ENCODE measurements at places on chromosomes 11 and 22.

GRCh38 chr11:73384872-73385689, 8.9 kb downstream of the RELT start:
- no peak for DNase-seq

- DNase-seq, result no peak
Measured at GRCh38 chr11:90947930-90948329, 725.1 kb upstream of the CHORDC1 start.

DNA sequence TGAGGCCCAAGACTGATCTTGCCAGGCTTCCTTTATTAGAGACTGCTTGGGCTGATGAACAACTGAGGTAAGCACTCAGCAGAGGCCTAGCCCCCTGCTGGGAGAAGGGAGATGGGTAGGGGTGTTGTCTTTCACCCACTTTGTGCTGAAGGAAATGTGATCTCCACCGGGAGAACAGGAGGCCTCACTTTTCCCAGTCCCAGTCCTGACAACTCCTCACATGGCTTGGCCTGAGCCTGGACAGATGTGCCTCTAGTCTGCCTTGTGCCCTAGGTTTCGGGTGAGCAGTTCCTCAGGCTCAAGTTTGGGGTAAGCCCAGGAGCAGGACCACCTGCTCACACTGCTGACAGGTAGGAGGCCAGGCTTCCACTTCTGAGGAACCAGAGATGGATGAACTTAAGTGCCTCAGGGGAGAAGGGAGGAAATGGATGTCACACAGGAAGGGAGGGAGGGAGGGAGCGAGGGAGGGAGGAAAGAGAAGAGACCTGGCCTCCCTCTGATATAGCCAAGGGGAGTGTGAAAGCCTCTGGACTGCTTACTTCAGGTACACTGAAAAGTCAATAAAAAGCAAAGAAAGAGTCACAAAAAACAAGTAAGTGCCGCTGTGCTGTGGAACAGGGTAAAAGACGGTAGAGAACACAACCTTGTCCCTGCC, 8.1 kb downstream of the CLPB start:
- DNase-seq, result no peak

DNA sequence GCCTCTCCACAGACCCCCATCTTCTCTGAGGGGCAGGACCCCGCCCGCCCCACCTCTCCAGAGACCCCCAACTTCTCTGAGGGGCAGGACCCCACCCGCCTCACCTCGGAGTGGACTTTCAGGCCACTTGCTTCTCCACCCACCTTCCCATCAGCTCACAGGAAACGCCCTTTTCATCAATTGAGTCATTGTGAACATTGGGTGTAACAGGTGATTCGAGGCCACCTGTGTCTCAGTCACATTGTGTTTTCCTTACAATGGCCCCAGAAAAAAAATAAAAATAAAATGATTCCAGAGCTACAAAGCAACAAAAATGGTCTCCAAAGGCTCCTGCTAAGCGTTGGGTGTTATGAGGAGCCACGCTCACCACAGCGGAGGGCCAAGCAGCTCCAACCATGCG, 36.0 kb downstream of the BRD1 start:
- no peak for DNase-seq

DNA sequence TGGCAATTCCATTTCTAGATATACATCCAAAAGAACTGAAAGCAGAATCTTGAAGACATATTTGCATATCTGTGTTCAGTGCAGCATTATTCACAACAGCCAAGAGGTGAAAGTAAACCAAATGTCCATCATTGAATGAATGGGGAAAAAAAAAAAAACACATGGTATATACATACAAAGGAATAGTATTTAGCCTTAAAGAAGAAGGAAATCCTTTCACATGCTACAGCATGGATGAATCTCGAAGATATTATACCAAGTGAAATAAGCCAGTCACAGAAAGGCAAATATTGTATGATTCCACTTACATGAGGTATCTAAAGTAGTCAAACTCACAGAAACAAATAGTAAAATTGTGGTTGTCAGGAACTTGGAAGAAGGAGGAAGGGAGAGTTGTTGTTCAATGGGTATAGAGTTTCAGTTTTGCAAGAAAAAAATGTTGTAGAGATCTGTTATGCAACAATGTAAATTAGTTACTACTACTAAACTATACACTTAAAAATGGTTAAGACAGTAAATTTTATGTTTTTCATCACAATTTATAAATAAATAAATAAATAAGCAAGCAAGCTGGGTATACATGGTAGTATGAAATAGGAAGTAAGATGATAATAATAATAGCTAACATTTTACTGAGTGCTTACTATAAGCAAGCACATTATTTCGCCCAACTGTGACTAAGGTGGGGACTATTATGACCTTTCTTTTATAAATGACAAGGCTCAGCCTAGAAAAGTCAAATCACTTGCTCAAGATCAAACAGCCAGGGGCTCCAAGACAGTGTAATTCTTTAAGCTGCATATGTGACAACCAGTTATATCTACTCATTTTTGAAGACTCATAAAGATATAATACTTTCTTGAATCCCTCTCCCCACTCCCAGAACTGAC, 50.0 kb downstream of the FAM168A start:
- DNase-seq, result no peak

DNA sequence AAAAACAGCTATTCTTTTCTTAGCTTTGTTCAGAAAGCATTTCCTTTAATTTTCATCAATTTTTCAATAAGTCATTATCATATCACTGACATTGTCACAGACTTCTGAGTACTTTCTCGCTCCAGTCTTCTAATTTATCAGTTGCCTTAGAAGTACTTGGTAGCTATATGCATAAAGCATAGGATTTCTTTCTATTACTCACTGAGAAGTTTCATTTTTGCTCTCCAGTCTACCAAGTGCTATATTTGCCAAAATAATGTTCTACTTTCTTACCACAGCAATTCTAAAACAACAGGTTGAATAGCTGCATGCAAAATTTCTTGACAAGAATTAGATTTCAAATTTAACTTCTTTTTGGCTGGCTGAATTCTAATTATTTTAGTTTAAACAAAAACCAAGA, 116.3 kb downstream of the STK33 start:
- DNase-seq, result no peak

GRCh38 chr11:80860632-80861031, 1419.8 kb upstream of the TENM4 start:
- DNase-seq, result no peak

GRCh38 chr11:27287205-27287604, 75.8 kb downstream of the CCDC34 start:
- DNase-seq, result no peak

DNA sequence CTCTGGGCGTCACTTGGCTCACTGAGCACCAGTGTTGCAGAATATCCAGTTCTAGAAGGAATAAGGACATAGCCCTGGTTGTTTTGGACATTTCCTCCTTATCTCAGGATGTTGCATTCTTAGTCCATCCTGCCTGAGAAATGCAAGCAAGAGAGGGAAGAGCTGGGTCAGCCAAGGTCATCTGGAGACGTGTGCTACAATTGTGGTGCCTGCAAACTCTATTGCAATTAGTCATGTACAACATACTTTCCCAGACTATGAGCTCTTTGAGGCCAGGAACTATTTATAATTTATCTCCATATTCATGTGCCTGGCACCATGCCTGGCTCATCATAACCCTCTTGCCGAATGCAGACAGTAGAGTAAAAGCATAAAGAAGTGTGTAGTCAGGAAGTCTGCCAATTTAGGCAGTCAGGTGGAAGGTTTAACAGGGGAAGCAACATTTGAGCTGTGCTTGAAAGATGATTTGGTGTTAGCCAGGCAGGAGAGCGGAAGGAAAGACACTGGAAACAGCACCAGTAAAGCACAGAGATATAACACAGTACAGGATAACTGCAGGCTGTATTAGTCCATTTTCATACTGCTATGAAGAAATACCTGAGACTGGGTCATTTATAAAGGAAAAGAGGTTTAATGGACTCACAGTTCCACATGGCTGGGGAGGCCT, 129.4 kb upstream of the PAX6 start:
- DNase-seq, result no peak

Data from iPS DF 19.7 (cell line).